ENCODE measurements at places on chromosomes 7 and 10.

DNA sequence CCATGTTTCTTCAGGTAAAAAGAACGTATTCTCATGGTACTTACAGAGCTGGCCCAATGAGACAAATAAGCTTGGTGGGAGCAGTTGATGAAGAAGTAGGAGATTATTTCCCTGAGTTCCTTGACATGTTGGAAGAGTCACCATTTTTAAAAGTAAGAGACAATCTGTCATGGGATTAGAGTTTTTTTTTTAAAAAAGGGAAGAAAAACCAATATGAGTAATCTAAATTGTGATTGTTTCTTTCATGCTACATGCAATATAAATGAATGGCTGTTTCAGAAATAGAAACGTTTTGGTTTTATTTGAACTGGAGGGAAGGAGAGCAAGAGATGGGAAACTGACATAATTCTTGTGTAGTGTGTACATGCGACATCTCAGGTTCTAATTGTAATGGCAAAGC is 32.8 kb downstream of the TMEM60 start:
- no peak for DNase-seq

DNA sequence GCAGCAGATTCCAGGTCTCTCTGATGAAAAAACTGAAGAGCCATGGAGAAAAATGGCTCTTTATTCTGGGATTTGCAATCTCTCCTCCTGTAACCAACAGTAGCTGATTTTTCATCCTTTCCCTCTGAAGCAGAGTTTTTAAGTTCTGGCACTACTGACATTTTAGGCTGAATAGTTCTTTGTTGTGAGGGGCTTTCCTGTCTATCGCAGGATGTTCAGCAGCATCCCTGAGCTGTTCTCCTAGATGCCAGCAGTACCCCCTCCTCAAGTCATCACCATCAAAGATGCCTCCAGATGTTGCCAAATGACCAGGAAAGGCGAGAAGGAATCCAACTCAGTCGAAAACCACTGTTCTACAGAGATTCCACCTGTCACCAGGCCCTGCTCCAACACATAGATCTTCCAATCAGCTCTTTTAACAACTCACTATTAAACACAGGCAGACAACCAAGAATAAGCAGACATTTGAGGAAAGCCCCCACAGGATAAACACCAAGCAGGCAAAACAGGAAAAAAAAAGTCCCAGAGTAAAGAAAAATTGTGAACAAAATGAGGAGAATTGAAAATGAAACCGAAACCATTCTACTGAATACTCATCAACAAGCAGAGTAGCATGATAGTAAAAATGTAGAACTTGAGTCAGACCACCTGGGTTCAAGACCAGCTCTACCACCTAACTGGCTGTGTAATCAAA is 124.8 kb downstream of the MPP7 start:
- DNase-seq, result no peak

DNA sequence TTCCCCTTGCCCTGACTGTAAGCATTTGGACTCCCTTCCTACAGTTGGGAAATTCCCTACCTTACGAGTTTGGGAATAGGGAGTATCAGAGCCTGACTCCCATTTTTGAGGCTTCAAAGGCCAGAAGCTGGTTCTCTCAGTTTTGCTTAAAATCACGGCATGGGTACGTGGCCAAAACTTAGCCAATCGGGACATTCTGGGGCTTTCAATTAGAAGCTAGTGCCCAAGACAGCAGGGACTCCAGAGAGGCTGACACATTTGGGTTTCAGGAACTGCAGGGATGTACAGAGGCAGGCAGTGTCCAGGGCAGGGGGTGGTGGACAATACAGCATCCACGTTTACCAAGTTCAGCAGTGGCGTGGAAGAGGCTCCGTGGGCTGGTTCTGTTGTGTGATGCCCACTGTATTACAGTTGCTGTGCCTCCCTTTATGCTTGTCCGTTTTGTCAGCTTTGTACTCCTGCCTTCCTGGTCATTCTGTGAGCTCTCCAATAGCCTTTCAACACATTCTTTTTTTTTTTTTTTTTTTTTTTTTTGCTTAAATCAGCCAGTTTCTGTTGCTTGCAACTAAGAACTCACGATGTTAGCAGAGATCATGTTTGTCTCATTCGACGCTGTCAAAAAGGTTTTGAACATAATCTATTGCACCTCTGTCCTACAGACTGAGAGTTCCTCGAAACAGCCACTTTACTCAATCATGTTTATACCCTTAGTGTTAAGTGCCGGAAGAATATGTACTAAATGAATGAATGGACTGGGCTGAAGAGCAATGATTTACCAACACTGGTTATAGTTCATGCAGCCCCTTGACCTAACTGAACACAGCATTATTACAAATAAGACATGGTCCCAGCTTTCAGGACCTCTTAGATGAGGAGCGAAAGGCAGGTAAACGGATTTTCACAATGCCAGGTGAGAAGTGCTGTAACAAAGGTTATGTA is 1.1 kb downstream of the GGCT start:
- DNase-seq, result no peak

- no peak for DNase-seq
These were observed 209.4 kb upstream of the KLF14 start for GRCh38 chr7:130943336-130943901.

DNA sequence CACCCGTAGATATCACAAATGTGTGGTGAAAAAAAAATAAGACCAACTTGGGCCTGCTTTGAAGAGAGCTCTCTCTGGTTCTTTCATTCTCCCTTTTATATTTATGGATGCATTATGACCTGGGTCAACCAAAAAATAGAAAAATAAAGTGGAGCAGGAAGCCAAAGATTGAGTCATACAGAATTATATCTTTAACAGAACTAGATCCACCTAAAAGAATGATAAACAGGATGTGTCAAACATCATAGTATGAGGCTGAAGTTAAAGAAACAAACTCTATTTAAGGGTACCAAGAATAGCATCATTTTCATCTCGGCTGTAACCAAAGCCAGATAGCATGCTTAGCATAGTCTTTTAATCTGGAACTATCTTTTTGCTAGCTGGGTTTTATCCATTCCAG is 28.8 kb upstream of the NMT2 start:
- DNase-seq, result no peak

GRCh38 chr10:96482815-96483588 is 30.7 kb downstream of the TLL2 start:
- no peak for DNase-seq

- no peak for DNase-seq
These were observed 64.5 kb downstream of the TMEM209 start for GRCh38 chr7:130140551-130141160.

DNA sequence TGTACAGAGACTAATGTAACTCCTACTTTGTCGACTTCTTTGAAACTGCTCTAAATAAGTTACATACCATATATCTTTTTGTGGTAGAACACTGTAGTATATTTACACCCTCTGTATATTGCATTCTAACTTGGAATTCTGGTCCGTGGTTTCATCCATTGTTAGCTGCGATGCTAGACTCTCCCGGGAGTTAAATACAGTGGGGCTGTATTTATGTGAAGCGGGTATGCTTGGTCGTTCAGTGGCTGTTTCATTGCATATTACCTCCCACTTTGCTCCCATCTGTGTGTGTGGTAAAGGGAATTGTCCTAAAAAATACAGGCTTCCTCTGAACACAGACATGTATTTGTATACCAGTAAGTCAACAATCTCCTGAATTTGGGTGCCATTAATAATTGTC is 231.1 kb downstream of the SLC25A13 start:
- DNase-seq, result no peak

- DNase-seq, result no peak
These were observed 32.0 kb upstream of the TSPAN13 start for GRCh38 chr7:16721541-16721940.

DNA sequence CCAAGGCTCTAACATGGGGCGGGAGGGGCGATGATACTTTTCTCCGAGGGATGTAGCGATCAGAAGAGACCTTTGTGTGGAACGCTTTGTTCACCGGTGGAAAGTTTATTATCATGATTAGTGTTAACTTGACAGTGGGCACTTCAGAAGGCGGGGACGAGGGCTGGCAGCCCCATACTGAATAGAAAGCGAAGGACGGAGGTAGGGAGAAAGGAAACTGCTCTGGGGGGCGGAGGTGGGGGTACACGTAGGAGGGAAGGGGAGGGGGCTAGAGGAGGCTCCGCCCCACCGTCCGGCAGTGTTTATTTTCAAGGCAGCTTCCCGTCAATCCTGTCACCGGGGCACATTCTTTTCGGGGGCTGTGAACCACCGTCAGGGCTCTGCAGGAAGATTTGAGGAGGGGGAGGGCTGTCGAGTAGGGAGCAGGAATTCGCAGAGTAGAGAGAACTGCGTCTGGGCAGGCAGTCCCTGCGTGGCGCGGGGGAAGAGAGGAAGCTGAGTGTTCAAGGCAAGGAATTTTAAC is 9.4 kb upstream of the NKX2-3 start:
- no peak for DNase-seq

GRCh38 chr7:105808703-105809590 is 67.5 kb downstream of the ATXN7L1 start:
- no peak for DNase-seq

DNA sequence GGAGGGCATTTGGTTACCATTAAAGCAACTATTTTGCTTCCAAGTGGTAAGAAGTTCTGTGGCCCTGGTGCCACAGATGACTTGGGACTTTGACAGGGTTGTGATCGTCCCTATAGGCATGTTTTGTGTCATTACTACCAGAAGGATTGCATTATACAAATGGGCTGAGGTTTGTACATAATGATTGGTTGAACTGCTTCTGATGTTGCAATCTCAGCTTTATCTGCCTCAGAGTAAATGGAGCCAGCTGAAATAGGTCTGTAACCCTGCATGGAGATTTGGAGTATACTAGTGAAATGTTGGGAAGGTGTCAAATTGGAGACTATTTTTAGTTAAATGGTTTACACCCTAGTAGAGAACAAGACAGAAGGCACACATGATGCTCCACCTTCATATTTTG is 46.1 kb upstream of the SEPTIN7 start:
- no peak for DNase-seq

GRCh38 chr7:105202616-105203015 is 186.1 kb downstream of the SRPK2 start:
- no peak for DNase-seq

DNA sequence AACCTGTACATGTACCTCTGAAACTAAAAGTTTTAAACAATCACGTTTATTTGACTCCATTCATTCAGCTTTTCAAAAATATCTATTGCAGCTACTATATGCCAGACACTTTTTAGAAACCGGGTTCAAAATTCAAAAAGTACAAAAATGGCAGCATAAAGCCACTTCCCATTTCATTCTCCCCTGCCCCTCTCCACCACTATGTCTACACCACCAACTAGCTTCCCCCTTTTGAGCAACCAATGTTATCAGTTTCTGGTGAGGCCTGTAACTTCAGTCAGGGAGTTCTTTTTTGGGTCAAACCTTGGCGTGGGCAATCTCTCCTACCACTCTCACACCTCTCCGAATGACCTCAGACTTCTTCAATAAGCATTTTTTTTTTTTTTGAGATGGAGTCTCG is 11.5 kb upstream of the HHEX start:
- DNase-seq, result no peak

- no peak for DNase-seq
These were observed 9.7 kb downstream of the C10orf62 start for GRCh38 chr10:97599272-97599619.

DNA sequence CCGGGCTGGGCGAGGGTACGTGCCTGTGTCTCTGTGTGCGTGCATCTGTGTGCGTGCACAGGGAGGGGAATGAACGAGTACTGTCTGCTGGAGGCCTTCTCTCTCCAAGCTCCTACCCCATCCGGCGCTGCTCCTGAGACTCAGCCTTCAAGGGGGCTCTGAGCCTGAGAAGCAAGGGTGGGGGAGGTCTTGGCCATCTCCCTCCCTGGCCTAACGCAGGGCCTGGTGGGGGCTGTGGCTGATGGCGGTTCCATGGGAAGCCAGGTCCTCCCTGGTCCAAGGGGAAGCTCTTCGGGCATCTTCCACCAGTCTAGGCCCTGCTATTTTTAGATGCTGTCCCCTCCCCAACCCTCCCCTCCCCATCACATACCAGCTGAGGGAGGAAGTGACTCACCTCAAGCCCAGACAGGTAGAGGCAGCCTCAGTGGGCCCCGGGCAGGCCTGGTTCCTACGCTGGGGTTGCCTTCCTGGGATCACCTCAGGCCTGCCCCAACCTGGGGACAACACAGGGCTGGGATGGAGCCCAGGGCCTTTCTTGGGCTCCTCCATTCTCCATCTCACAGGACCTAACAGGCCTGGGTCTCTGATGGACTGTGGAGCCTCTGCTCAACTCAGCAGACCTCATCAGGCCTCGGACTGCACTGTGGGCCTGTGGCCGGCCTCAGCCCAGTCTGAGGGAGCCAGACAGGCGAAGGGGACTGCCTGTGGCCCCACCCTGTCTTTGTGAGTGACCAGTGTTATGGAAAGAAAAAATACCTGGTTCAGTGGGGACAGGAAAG is 32.2 kb downstream of the DNAJB12 start:
- no peak for DNase-seq
